SK-N-DZ (cell line): ENCODE measurements at places on chromosomes 1 and 21.

DNA sequence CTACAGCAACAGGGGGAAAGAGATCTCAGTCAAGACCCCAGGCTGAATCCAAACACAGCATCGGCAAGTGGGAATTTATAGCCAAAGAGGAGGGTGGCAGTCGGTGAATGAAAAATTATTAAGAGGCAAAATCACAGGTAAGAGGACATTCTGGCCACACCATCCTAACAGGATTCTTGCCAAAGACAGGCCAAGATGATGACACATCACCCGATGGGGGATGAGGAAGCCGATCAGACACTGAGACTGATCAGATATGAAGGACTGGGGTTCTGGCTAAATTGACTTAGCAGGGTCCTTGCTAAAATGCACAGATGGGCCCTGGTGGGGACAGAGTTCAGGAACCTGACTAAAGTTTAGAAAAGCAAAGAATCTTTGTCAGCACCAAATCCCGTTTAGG is 402.2 kb downstream of the SMYD3 start:
- no peak for DNase-seq

- peak; percentile 82 for DNase-seq
These were observed 213.0 kb downstream of the CAMTA1 start for GRCh38 chr1:6998267-6998666.

DNA sequence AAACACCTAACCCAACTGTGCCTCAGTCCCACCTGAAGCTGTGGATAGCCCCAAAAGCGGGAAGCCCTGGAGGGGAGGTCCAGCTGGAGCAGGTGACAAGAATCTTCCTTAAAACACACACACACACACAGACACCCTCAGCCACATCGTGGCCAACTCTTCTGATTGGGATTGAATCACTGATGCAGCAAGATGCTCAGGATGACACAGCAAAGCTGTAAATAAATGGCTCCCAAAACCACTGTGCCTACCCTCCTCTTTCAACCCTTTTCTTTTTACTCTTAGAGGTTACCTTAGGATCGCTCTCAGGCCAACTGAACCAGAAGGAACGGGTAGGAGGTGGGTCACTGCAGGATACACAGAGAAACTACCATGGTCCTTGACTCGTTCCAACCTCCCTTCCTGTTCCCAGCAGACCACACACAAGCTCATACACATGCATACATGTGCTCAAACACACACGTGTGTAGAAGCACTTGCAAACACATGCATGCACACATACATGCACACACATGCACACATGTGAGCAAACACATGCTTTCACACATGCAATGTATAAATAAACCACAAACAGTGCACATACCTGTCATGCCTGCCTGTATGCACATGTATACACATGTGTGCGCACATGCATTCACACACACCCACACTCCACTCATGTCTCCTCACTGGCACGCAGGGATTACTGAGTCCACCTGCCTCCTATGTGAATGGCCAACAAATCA is 14.4 kb downstream of the CAPN9 start:
- DNase-seq = no peak

- DNase-seq = no peak
These were observed 24.6 kb downstream of the LRRC41 start for GRCh38 chr1:46278807-46279206.

- no peak for DNase-seq
These were observed 7.1 kb downstream of the AMIGO1 start for GRCh38 chr1:109502364-109502851.

GRCh38 chr1:184952428-184952827 is 21.9 kb downstream of the NIBAN1 start:
- DNase-seq = no peak

- DNase-seq = no peak
These were observed 106.5 kb downstream of the RGS7 start for GRCh38 chr1:241250465-241250864.

GRCh38 chr1:45612941-45613579 is 10.8 kb downstream of the CCDC17 start:
- DNase-seq = no peak

- DNase-seq = no peak
These were observed 613.7 kb upstream of the B3GALT2 start for GRCh38 chr1:193799948-193800690.

GRCh38 chr1:1407636-1408318 is 684 bp upstream of the MRPL20 start:
- no peak for DNase-seq

GRCh38 chr1:29962831-29963247 is 726.5 kb downstream of the PTPRU start:
- no peak for DNase-seq

DNA sequence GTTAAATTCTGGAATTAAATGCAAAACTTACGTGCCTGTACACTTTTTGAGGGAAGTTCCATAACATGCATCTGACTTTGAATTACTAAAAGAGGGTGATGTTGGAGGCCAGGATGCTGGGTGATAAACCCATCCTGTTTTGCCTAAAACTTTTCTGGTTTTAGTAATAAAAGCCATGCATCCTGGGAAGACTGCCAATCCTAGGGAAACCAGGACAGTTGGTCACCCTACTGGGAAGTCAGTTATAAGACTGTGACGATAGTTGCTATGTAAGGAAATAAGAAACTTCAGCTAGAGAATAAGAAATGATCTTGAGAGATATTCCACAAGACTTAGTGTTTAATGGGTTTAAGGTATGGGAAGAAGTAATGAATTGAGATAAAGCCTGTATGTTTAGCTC is 336.6 kb upstream of the LYPLAL1 start:
- DNase-seq = no peak

DNA sequence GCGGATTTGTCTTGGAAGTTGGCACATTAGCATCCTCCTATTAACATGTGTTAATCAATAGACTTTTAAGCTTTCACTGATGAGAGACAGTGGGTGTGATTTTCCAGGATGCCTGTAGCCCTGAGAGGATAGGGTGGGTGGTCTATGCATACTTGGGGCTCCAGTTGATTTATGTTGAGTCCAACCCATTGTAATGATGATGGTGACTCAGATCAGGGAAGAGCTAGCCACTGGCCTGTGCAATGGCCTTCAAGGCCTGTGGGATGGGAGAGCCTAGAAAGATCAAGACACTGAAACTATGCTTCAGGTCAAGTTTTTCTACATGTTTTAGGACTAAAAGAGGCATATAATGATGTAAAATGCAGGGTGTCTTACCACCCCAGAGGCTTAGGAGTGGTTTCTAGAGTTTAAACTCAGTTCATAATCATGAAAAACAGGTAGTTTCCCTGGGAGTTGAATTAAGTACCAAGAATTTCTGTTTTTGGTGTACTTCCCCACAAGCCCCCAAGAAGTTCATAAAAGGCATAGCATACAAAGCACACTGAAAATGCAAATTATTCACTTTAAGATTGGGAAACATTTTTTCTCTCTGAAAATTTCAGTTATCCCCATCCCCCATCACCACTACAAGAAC is 19.9 kb downstream of the BEND5 start:
- DNase-seq = no peak

DNA sequence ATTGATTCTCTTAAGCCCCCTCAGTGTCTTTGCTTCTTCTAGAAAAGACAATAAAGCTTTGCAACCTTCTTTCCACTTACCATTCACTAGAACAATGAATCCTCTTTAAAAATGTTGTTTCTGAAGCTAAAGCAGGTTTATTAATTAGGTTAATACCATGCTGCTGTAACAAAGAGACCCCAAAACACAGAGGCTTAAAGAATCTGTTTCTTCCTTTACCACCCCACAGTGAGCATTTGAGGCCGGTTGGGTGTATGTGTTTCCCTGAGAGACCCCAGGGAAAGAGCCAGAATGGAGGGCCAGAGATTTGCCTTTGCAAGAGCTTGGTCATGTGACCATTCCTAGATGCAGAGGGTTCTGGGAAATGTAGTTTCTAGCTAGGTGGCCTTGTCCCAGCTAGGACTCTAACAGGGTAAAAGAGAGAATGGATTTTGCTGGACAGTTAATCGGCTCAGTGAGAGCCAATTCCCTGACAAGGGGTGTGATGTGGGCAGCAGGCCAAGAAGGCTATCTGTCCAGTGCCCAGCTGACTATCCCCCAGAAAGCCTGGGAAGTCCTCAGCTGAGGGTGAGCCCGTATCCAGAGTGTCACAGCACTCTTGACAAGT is 191.8 kb upstream of the TMEM51 start:
- no peak for DNase-seq

GRCh38 chr1:119467857-119468668 is 38.9 kb upstream of the HSD3B1 start:
- no peak for DNase-seq

- no peak for DNase-seq
These were observed 89.9 kb upstream of the LBR start for GRCh38 chr1:225517697-225518096.

DNA sequence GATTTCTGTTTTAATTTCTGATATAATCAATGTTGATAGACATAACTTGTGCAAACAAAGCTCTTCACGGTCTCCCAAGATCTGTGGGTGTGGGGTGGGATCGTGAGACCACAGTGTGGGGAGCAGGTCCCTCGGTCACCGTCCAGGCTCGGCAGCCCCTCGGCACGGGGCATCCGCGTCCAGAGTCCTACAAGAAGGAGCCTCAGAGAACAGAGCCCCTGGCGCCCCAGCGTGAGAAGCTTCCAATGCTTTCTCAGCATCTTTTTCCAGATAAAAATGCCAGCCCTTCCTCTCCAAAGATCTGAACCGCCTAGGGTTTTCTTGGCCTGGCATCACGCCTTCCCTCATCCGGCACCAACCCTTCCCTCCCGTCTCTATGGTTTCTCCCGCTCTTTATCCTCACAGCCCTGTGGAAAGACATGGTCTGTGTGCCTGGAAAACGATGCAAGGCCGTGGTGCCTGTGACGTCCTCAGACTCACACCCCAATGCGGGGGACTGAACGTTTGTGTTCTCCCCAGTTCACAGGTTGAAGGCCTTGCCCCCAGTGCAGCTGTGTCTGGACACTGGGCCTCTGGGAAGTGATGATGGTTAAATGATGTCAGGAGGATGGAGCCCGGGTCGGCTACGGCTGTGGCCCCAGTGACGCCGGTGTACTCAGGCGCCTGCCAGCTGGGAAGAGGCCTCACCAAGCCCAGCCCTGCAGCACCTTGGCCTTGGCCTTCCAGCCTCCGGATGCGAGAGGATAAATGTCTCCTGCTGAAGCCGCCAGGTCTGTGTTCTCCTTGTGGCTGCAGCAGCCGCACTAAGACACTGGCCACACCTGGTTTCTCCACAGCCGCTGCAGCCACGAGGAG is 45.9 kb upstream of the COL6A2 start:
- DNase-seq = no peak

GRCh38 chr1:98849969-98850636 is 154.6 kb downstream of the PLPPR5 start:
- DNase-seq = no peak

GRCh38 chr1:38360807-38361206 is 314.2 kb upstream of the POU3F1 start:
- DNase-seq = no peak

DNA sequence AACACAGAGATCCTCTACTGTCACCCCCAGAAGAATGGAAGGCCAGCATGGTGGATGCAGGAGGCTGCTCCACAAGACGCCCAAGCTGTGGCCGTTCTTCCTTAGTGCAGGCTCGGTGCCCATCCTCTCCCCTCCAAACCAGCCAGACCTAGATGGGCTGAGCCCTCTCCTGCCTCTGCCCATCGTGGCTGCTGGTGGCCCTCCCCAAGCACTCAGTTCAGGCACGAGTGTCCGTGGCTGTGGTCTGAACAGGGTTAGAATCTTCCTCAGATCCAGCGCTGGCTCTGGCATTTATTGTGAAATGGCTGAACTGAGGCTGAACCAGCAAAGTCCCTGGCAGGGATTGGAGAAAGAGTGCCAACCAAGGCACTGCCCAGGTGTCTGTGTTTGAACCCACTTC is 59.5 kb downstream of the TRIM11 start:
- DNase-seq = no peak

DNA sequence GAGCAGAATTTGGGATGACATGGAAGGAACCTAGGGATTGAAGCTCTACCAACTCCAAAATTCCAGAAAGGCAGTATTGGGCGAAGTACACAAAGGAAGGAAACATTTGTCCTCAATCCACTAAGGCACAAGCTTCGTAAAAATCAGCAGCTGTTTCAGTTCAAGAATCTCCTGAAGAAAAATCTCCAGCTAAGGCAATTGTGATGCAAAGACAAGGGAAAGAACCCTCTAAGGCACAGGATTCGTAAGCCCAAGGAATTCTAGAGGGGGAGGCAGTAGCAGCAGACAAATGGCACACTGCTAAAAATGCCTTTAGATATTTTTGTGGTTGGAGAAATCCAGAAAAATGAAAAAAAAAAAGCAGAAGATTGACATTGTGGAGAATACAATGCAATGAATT is 64.5 kb upstream of the PLPPR5 start:
- no peak for DNase-seq

DNA sequence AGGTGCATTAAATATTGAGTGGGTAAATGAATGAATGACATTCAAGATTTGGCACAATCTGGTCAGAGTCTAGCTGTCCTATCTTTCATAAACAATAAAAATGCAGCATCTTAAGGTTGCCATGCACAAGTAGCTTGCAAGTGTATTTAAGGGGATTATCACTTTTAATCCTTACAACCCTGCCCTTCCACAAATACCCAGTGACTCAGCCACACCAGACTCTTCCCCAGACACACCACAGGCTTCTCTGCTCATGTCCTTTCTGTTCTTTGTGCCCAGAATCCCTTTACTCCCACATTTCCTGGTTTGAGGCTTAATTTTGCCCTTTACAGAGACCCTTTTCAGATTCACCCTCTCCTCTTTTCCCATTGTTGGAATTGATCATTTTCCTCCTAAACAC is 59.8 kb downstream of the KIRREL1 start:
- DNase-seq = no peak

DNA sequence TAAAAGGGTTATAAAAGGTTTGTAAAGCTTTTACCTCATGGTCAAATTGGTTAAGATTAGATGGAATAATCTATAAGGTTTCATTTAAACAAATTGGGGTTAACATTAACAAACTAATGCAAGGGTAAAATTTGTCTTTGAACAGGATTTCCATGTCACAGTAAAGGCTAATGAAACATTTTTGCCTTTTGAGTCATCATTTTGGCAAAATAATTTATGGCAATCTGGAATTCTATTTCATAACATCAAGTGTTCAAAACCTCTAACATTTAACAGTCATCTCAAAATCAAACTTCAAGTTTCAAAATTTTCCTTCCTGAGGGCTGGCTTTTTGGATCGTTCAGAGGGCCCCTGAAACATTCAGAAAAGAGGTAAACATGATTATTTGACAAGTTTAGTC is 6.6 kb upstream of the CD46 start:
- DNase-seq = no peak

GRCh38 chr1:24136956-24137539 is 5.9 kb downstream of the IL22RA1 start:
- DNase-seq = no peak

DNA sequence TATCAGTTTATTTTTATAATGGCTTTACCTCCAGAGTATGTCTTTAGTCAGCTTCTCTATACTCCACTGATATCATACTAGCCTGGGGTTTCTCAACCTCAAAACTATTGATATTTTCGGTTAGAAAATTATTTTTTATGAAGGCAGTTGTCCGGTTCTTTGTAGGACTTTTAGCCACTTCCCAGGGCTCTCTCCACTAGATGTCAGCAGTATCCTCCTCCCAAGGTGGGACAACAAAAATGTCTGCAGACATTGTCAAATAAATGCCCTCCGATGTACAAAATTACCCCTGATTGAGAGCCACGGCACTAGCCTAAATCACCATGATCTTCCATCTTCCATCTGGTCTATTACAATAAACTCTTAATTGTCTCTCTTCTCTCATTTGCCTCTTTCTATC is 4.1 kb upstream of the GRIK1 start:
- DNase-seq = no peak
